Mucosa of descending colon (tissue), 3 donors: ENCODE measurements at places on chromosomes 2 and 18. TPM values are rescaled to one million over a fixed set of nuclear protein-coding genes. Genes with fewer than 3 reads are reported as not detected.

The PRSS56 gene
- total RNA-seq = not detected

The TAF1B gene
- 9.4 TPM for total RNA-seq

The MROH2A gene
- not detected for total RNA-seq

The ADGRF3 gene
- total RNA-seq = 0.13 TPM

The IL36RN gene
- not detected for total RNA-seq

The FECH gene
- 22.0 TPM for total RNA-seq

DNA sequence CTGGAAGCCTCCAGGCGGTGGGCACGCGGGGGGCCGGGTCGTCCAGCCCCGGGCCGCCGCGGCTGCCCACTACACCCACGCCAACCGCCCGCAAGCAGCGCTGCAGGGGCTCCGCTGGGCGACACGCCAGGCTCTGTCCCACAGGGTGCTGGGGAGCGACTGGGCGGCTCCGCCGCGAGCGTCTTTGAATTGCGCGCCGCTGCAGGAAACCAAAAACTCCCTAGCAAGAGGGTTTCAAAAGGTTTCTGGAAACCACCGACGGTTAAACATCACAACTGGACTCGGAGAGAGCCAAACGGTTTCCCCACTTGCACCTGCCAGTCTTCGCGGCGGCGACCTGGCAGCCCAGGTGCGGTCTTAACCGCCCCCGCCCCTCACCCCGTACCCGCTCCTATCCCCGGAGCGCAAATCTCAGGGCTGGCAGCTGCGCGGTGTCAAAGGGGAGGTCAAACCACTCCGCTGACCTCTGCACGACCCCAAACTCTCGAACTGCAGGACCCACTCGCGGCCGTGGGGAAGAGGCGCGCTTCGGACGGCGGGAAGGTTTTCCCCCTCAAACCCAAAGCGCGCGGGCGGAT, 1.0 kb downstream of the CXCR4 start:
- DNase-seq = peak; percentile 50

- DNase-seq = no peak
These were observed 163.1 kb downstream of the ANTXR1 start for GRCh38 chr2:69175790-69176715.

DNA sequence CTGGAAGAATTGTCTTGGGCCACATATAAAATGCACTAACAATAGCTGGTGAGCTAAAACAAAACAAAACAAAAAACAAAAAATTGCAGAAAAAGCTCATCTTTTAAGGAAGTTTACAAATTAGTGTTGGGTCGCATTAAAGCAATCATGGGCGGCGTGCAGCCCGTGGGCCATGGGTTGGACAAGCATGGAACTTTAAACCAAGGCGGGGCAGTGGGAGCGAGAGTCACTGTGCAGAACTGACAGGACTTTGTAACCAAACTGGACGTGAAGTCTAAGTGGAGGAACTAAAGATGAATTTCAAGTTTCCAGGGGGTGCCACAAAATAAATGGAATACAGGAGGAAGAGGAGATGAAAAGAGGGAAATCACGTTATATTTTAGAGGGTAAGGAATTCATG, 80.7 kb downstream of the PSMG2 start:
- no peak for DNase-seq
